ENCODE measurements at places on chromosomes 16 and 17. TPM values are rescaled to one million over a fixed set of nuclear protein-coding genes. Genes with fewer than 3 reads are reported as not detected.

The NEUROD2 gene
- not detected for total RNA-seq

The KRT28 gene
- not detected for total RNA-seq

The KCNH6 gene
- total RNA-seq, result 0.18 TPM

The ZNF830 gene
- 19.0 TPM for total RNA-seq

The MPV17L gene
- 63.8 TPM for total RNA-seq

GRCh38 chr16:14186795-14187221 lies 115.7 kb downstream of the MRTFB start:
- H3K27me3 ChIP-seq, result no peaks in the 10 kb centered on the region
- no peaks in the 10 kb centered on the region for H3K4me1 ChIP-seq
- H3K4me3 ChIP-seq, result no peak overlapping the region
- H3K36me3 ChIP-seq, result no peaks in the 10 kb centered on the region

- H3K27me3 ChIP-seq, result no peaks in the 10 kb centered on the region
- peaks cover 20% of the 10 kb centered on the region for H3K4me1 ChIP-seq
- H3K27ac ChIP-seq, result no peak overlapping the region
Observed at GRCh38 chr17:79000396-79001189, 9.0 kb downstream of the CANT1 start.

DNA sequence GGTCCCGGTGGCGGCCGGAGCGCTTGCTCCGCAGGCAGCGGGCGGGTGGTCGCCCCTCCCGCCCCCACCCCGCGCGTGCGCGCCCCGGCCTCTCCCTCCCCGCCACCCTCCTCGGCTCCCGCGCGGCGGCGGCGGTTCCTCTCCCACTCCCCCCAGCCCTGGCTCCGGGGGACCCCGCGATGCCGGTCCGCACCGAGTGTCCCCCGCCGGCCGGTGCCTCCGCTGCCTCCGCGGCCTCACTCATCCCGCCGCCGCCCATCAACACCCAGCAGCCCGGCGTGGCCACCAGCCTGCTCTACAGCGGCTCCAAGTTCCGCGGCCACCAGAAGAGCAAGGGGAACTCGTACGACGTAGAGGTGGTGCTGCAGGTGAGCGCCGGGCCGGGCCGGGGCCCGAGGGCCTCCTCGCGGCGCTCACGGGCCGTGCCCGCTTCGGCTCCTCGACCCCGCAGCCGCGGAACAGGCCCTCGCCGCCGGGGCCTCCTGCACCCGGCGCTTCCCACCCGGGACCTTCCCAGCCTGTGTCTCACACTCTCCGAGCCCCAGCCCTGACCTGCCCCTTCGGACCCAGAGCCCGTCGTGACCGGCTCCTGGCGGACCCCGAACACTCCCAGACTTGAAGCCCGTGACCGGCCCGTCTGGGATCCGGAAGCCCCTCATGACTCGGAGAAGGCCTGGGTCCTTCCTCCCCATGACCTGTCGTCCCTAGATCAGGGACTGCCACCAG lies 490 bp downstream of the GID4 start:
- no peaks in the 10 kb centered on the region for H3K36me3 ChIP-seq
- peak overlapping the region; percentile 55 for H3K27ac ChIP-seq
- H3K4me3 ChIP-seq, result peak overlapping the region; percentile 73
- no peaks in the 10 kb centered on the region for H3K27me3 ChIP-seq
- no peak for DNase-seq

DNA sequence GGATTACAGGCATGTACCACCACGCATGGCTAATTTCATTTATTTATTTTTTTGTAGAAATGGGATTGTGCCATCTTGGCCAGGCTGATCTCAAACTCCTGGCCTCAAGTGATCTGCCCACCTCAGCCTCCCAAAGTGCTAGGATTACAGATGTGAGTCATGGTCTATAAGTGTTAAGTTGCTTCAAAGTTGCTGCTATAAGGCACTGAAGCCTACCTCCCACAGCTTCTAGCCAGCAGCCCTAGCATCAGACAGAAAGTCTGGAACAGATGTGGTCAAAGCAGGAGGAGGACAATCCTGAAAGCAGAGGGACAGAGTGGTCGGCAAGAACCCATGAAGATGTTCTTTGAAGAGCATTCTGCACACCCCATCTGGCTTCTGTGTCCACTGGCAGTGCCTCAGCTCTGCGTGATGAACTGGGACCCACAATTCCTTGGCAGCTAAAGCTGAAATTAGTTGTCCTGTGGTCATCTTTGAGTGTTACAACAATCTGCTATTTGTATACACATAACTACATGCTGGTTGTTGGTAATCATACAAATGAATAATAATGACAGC lies 11.2 kb downstream of the MAP3K14 start:
- H3K27ac ChIP-seq, result no peak overlapping the region
- H3K4me1 ChIP-seq, result peaks cover 20% of the 10 kb centered on the region
- no peak overlapping the region for H3K4me3 ChIP-seq
- no peaks in the 10 kb centered on the region for H3K27me3 ChIP-seq
- no peaks in the 10 kb centered on the region for H3K36me3 ChIP-seq

- DNase-seq, result no peak
- H3K36me3 ChIP-seq, result no peaks in the 10 kb centered on the region
- H3K4me1 ChIP-seq, result peaks cover 7% of the 10 kb centered on the region
- peaks cover 2% of the 10 kb centered on the region for H3K27me3 ChIP-seq
Observed at GRCh38 chr17:45334231-45334630, 17.4 kb upstream of the MAP3K14 start.

GRCh38 chr16:53080345-53081031 lies 25.7 kb downstream of the CHD9 start:
- no peak for DNase-seq
- H3K27me3 ChIP-seq, result no peaks in the 10 kb centered on the region
- H3K4me3 ChIP-seq, result no peak overlapping the region

GRCh38 chr16:66553223-66553622 lies 847 bp downstream of the CKLF start:
- H3K4me1 ChIP-seq, result peaks cover 83% of the 10 kb centered on the region
- DNase-seq, result no peak
- H3K36me3 ChIP-seq, result no peaks in the 10 kb centered on the region
- peak overlapping the region; percentile 29 for H3K4me3 ChIP-seq
- no peaks in the 10 kb centered on the region for H3K27me3 ChIP-seq

GRCh38 chr16:68360956-68361355 lies 50.1 kb downstream of the PRMT7 start:
- H3K4me3 ChIP-seq, result no peak overlapping the region
- H3K4me1 ChIP-seq, result peaks cover 31% of the 10 kb centered on the region
- no peak for DNase-seq
- H3K27me3 ChIP-seq, result peaks cover 19% of the 10 kb centered on the region

- DNase-seq, result no peak
- peaks cover 29% of the 10 kb centered on the region for H3K4me1 ChIP-seq
- H3K27me3 ChIP-seq, result 0 out of 3 replicates have a peak, but pooled peaks cover 3% of the 10 kb centered on the region
- no peaks in the 10 kb centered on the region for H3K36me3 ChIP-seq
Observed at GRCh38 chr16:50012182-50012581, 12.8 kb upstream of the CNEP1R1 start.

DNA sequence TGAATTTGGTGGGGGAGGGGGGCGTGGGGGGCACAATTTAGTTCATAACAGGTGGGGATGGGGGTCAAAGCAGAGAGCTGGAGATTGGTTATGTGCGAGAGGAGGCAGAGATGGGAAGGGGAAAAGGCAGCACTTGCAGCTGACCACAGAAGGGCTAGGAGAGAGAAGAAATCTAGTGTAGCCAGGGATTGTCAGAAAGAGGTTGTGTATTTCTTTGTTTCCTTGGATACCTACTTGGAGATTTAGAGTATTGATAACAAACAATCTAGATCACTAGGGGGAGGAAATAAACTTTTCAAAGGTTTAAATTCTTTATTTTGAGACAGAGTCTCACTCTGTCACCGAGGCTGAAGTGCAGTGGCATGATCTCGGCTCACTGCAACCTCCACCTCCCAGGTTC lies 47.1 kb upstream of the YPEL2 start:
- H3K27me3 ChIP-seq, result no peaks in the 10 kb centered on the region
- no peak overlapping the region for H3K4me3 ChIP-seq
- peaks cover 14% of the 10 kb centered on the region for H3K4me1 ChIP-seq
- no peak overlapping the region for H3K27ac ChIP-seq
- no peaks in the 10 kb centered on the region for H3K36me3 ChIP-seq
- no peak for DNase-seq

DNA sequence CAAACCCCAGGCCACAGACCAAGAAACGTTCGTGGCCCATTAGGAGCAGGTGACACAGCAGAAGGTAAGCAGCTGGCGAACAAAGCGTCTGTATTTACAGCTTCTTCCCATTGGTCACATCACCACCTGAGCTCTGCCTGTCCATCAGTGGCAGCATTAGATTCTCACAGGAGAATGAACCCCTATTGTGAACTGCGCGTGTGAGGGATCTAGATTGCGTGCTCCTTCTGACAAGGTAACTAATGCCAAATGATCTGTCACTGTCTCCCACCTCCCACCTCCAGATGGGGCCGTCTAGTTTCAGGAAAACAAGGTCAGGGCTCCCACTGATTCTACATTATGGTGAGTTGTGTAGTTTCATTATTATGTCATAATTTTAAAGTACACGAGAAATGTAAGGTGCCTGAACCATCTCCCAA lies 186.3 kb downstream of the CPPED1 start:
- H3K27me3 ChIP-seq, result no peaks in the 10 kb centered on the region
- no peaks in the 10 kb centered on the region for H3K36me3 ChIP-seq
- no peak for DNase-seq
- no peak overlapping the region for H3K27ac ChIP-seq
- peaks cover 69% of the 10 kb centered on the region for H3K4me1 ChIP-seq
- no peak overlapping the region for H3K4me3 ChIP-seq

GRCh38 chr16:57950382-57950781 lies 20.5 kb downstream of the CNGB1 start:
- no peak overlapping the region for H3K4me3 ChIP-seq
- no peaks in the 10 kb centered on the region for H3K27me3 ChIP-seq
- no peaks in the 10 kb centered on the region for H3K4me1 ChIP-seq
- DNase-seq, result no peak

DNA sequence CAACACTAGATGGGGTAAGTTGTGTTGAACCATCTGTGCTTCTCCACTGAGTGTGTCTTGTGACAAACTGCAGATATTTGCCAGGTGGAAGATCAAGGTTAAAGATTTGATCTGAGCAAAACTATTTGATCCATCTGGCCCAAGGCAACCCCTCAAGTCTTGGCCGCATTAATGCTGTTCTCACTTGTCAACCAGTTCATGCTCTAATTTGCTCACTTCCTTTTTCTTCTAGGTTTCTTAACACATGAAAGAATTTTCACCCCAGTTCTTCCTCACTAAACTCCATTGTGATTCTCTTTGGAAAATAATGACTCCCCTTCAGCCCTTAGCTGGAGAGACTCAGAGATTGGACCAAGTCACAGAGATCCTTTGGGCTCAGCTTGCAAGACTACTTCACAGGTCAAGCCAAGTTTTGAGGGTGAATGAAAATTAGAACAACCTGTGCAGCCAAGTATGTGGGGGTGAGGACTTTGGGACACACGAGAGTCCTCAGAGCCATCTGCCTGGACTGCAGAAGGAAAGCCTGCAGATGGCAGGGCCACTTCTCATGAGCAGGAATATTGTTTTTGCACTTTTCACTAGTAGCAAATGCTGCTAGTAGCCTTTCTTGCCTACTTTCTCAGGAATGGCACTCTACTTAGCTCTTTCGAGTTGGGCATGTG lies 166.5 kb downstream of the AXIN2 start:
- H3K4me3 ChIP-seq, result no peak overlapping the region
- no peaks in the 10 kb centered on the region for H3K4me1 ChIP-seq
- H3K27me3 ChIP-seq, result no peaks in the 10 kb centered on the region
- H3K27ac ChIP-seq, result no peak overlapping the region

GRCh38 chr17:44220213-44221083 lies 973 bp upstream of the UBTF start:
- no peaks in the 10 kb centered on the region for H3K27me3 ChIP-seq
- peak overlapping the region; percentile 89 for H3K27ac ChIP-seq
- peak overlapping the region; percentile 99 for H3K4me3 ChIP-seq
- H3K4me1 ChIP-seq, result peaks cover 34% of the 10 kb centered on the region

- H3K27me3 ChIP-seq, result no peaks in the 10 kb centered on the region
- H3K27ac ChIP-seq, result no peak overlapping the region
- no peak overlapping the region for H3K4me3 ChIP-seq
- DNase-seq, result no peak
- H3K4me1 ChIP-seq, result peaks cover 10% of the 10 kb centered on the region
Observed at GRCh38 chr16:72195609-72196008, 23.7 kb upstream of the PMFBP1 start.

DNA sequence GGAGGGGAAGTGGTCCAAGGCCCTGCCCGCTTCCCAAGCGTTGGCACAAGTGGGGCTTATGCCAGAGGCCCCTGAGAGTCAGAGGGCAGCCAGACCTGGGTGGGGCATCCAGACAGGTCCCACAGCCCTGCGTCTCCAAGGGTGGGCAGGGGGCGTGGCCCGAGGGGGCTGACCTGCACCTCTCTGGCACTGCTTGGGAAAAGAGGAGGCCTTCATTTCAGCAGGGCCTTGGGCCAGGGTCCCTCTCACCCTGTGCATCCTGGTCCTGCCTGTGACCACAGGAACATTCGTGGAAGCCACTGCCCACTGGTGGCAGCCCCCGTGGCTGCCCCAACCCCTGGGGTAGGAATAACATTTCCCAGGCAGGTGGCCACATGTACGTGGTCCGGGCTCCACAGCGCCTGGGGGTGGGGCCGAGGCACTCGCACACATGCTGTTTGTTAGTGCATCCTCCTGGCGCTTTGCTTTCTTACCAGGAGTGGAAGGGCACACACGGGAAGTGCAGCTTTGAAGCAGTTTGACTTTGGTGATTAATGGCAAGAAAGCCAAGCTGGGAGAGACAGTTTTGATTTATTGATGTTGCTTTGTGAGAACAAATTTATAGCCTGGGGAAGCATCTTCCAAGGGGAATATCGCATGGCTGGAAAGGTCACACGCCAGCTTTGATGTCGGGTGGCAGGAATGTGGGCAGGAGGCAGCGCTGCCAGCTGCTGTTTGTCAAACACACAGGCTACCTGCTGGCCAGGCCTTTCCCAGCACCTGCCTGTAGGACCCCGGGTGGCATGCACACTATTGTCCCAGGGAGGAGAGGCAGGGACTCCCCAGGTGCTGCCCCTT lies 4.3 kb downstream of the CENPX start:
- peaks cover 12% of the 10 kb centered on the region for H3K36me3 ChIP-seq
- no peak overlapping the region for H3K4me3 ChIP-seq
- DNase-seq, result no peak

DNA sequence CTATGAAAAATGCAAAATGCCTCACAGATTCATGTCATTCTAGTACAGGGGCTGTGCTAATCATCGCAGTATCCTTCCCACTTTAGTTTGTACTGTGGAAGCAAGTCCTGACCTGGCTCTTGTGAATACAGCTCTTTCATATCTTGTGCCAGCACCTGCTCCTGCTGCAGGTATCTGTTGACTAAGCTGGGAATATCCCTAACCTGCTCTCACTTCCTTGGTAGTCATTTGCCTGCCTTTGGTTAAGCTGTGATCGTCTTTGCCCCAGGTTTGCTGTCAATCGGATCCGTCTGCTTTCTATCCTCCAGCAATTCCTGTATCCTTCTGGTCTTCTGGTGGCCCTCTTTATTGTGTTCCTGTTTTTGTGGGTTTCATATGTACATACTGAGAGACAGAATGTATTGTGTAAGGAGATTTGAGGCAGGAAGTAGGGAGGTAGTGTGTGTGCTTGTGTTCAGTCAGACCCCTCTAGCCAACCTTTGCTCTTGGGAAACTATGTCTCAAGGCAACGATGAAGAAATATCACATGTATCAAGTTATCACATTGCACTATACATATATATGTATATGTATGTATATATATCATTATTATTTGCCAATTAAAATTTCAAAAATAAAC lies 7.7 kb upstream of the GINS3 start:
- no peaks in the 10 kb centered on the region for H3K27me3 ChIP-seq
- H3K4me1 ChIP-seq, result no peaks in the 10 kb centered on the region
- DNase-seq, result no peak
- no peak overlapping the region for H3K27ac ChIP-seq

- H3K36me3 ChIP-seq, result no peaks in the 10 kb centered on the region
- H3K27ac ChIP-seq, result no peak overlapping the region
- peaks cover 5% of the 10 kb centered on the region for H3K27me3 ChIP-seq
Observed at GRCh38 chr16:711548-712320, 3.2 kb upstream of the METRN start.

GRCh38 chr16:82459580-82460256 lies 167.1 kb upstream of the CDH13 start:
- no peaks in the 10 kb centered on the region for H3K4me1 ChIP-seq
- H3K36me3 ChIP-seq, result no peaks in the 10 kb centered on the region
- peaks cover 3% of the 10 kb centered on the region for H3K27me3 ChIP-seq
- no peak overlapping the region for H3K4me3 ChIP-seq
- no peak overlapping the region for H3K27ac ChIP-seq

Measured in HepG2 (cell line).